ENCODE measurements at places on chromosomes 2 and 18. TPM values are rescaled to one million over a fixed set of nuclear protein-coding genes. Genes with fewer than 3 reads are reported as not detected.
A peak's percentile ranks its signal among the peaks of the same experiment; 100 is the strongest.

- no peak for ATAC-seq
These were observed 396.4 kb upstream of the TNP1 start for GRCh38 chr2:217256251-217256650.

GRCh38 chr2:168314236-168314635 is 66.8 kb upstream of the STK39 start:
- no peak for ATAC-seq

DNA sequence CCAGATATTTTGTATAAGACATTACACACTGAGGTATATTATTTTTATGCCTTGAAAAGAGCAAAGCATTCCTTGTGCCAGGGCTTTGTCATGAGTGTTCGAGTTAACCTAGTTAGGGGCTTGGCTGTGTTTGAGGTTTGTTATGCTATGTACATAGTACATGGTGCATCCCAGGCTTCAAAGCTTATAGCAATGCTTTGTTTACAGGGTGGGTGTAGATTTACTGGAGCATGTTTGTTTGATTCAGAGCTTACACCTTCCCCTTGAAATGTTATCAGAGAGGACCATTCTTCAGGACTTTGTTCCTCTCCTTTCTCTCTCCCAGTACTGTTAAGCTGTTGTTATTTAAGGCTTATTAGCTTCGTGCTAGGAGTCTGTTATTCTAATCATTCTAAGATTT is 738.7 kb upstream of the LRRTM4 start:
- ATAC-seq = no peak

GRCh38 chr2:60759654-60760053 is 3.6 kb downstream of the PAPOLG start:
- ATAC-seq = no peak

DNA sequence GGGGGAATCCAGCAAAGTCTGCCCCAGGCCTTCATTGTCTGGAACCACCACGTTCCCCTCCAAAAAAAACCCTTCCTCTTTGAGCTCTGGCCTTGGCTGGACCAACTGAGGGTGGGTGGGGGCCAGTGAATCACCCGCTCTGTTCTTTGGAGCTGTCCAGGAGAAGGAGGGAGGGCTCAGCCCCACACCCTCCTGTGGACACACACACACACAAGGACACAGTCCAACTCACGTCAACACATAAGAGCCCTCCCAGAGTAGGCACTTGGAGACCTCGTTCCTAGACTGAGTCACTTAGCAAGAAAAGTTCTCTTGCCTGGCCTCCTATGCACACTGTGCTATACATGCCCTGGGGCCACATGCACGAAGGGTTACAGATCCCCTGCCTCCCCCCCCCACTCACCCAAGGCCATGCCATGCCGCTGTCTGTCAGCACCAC is 1.2 kb upstream of the TNS1 start:
- peak; percentile 33 for ATAC-seq

APOB gene
- 0.20 TPM for total RNA-seq

GAL3ST2 gene
- not detected for total RNA-seq

DNA sequence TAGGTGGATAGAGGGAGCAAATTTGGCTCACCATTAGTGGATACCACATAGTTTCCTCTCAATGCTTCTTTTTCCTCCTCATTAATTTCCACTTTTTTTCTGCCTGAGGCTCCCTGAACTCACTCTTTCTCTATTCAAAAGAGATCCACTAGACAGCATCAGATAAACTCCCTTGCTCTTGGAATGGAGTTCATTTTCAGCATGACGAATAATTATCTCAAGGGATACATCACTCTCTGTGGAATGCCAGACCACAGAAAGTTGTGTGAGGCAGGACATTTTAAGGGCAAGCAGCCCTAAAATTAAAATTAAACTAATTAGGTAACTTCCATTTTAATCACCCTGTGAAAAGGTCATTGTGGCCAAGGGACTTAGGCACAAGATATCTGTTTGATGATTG is 1920.1 kb upstream of the CELF4 start:
- no peak for ATAC-seq

GRCh38 chr2:177989029-177989885 is 83.3 kb downstream of the PDE11A start:
- no peak for ATAC-seq

ASB18 gene
- total RNA-seq = not detected

DNA sequence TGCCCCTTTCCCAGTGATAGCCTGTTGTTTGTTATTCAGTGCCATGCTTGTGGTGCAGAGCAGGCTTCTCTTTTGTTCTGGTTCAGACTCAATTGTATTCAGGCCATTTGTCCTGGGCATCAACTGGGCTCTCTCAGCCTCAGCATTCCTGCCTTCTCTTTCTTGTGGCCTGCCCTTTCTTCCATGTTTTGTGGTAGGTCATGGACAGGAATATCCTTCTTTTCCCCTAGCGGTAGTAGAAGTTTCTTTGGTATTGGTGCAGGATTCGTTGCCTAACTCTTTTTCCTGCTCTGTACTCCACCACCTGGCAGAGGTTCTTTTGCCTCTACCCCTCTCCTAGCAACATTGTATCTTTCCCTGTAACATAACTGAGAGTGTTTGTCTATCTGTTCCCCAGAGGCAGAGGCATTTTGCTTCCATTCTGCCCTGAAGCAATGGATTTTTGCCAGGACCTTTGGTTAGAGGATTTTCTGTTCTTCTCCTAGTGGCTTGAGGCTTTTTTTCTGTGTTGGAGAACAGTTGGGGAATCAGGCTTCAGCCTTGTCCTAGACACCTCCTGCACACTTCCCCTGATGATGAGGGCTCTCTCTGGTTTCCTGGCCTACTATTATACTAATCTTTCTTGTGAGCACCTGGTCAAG is 68.5 kb downstream of the NCOA1 start:
- no peak for ATAC-seq

- ATAC-seq = no peak
These were observed 100.2 kb upstream of the SNTG2 start for GRCh38 chr2:850429-850828.

SCG2 gene
- total RNA-seq = 0.12 TPM

DNA sequence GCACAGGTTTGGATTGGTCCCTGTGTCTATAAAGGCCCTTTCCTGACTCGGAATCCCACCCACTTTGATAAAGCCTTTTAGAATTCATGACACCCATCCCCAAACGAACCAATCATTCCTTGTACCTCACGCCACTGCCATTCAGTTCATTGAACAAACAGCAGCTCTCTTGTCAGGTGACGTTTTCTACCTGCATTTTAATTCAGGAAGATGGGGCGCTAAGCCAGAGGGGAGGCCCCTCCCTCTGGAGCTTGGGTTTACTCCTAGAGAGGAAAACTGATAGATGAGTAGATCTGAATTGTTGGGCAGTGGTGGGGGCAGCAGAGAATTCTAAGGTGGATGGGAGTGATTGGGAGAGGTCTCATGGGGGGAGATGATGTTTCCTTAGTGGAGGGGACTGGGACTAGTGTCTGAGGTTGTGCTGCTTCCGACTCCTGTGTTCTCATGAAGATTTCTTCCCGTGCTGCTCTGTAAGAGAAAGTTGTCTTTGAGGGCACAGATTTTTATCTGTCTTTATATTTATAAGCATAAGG is 9.6 kb downstream of the RRM2 start:
- ATAC-seq = no peak

GRCh38 chr18:11553098-11553940 is 56.1 kb upstream of the SLC35G4 start:
- peak; percentile 62 for ATAC-seq

SAG gene
- not detected for total RNA-seq
